Ovary (tissue), 10 donors: ENCODE measurements at places on chromosomes 3 and 15. TPM values are rescaled to one million over a fixed set of nuclear protein-coding genes. Genes with fewer than 3 reads are reported as not detected.

GRCh38 chr3:124904835-124905492 is 17.8 kb upstream of the ITGB5 start:
- H3K27ac ChIP-seq, result no peak overlapping the region
- peaks cover 1% of the 10 kb centered on the region for H3K4me1 ChIP-seq

DNA sequence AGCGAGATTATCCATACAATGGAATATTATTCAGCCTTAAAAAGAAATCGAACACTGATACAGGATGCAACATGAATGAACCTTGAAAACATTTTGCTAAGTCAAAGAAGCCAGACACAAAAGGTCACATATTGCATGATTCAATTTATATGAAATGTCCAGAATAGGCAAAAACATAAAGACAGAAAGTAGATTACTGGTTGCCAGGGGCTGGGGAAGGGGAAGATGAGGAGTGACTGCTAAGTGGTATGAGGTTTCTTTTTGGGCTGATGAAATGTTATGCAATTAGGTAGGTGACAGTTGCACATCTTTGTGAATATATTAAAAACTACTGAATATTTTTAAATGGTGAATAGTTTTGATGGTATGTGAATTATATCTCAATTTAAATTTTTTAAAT is 38.3 kb downstream of the LRRFIP2 start:
- no peak overlapping the region for H3K4me3 ChIP-seq
- H3K4me1 ChIP-seq, result peaks cover 13% of the 10 kb centered on the region
- no peak for DNase-seq
- H3K36me3 ChIP-seq, result no peaks in the 10 kb centered on the region

DNA sequence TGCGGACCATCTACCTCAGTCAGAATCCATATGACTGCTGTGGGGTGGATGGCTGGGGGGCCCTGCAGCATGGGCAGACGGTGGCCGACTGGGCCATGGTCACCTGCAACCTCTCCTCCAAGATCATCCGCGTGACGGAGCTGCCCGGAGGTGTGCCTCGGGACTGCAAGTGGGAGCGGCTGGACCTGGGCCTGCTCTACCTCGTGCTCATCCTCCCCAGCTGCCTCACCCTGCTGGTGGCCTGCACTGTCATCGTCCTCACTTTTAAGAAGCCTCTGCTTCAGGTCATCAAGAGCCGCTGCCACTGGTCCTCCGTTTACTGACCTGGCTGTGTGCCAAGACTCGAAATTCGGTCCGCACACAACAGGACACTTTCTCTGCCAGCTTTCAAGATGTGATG is 21.9 kb downstream of the NRROS start:
- DNase-seq, result no peak
- H3K27me3 ChIP-seq, result no peaks in the 10 kb centered on the region

DNA sequence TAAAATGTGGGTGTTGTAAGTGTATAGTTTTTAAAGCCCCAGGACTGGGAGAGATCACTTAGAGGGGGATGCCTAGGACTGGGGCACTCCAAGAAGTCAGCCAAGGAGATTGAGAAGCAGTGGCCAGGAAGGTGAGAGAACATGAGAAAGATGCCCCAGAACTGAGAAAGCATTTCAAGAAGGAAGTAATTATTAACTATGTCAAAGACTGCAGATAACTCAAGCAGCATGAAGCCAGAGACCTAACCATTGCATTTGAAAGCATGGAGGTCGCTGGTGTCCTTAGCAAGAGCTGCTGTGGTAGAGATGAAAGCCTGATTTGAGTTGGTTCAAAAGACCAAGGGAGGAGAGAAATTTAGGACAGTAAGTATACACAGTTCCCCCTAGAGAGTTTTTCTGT is 30.6 kb upstream of the SLC2A2 start:
- H3K36me3 ChIP-seq, result no peaks in the 10 kb centered on the region
- H3K4me3 ChIP-seq, result no peak overlapping the region
- no peaks in the 10 kb centered on the region for H3K4me1 ChIP-seq
- H3K27me3 ChIP-seq, result no peaks in the 10 kb centered on the region
- H3K27ac ChIP-seq, result no peak overlapping the region
- no peak for DNase-seq

DNA sequence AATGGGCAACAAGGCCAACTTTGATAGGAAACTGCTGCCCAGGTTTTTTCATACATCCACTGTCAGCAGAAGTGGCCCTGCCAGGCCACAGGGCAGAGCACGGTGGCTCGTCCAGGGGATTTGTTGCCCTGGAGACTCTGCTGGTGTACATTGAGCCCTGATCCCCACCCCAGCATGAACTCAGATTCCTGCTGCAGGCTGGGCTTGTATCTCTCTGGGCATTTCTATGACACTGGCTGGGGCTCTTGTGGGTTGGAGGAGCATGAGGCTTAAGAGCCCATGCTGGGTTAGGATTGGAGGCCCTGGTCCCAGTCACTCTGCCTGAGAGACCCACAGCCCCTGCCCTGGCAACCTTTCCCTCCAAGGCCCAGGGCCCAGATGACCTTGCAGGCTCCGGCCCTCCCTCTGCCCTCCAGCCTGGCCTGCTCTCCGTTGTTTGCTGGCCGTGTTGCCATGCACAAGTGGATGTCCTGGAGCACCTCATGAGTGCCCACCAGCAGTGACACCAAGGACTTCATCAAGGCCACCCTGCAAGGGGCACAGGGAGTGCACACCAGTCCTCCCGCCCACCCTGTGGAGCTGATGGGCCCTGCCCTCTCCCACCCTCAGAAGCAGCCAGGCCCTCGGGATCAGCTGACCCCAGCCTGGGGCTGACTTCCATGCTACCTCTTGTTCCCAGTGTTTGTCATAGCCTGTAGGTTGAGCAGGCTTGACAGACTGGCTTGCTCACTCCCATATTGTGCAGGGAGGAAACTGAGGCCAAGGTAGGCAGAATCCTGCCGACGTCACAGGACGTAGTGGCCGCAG is 58.2 kb downstream of the ZNF445 start:
- no peak for DNase-seq
- no peaks in the 10 kb centered on the region for H3K27me3 ChIP-seq
- no peak overlapping the region for H3K4me3 ChIP-seq
- no peaks in the 10 kb centered on the region for H3K36me3 ChIP-seq
- no peak overlapping the region for H3K27ac ChIP-seq
- no peaks in the 10 kb centered on the region for H3K4me1 ChIP-seq

- no peaks in the 10 kb centered on the region for H3K27me3 ChIP-seq
- no peaks in the 10 kb centered on the region for H3K36me3 ChIP-seq
- H3K4me3 ChIP-seq, result no peak overlapping the region
- no peak overlapping the region for H3K27ac ChIP-seq
- no peaks in the 10 kb centered on the region for H3K4me1 ChIP-seq
These were observed 19.1 kb downstream of the CRABP1 start for GRCh38 chr15:78359041-78359808.

DNA sequence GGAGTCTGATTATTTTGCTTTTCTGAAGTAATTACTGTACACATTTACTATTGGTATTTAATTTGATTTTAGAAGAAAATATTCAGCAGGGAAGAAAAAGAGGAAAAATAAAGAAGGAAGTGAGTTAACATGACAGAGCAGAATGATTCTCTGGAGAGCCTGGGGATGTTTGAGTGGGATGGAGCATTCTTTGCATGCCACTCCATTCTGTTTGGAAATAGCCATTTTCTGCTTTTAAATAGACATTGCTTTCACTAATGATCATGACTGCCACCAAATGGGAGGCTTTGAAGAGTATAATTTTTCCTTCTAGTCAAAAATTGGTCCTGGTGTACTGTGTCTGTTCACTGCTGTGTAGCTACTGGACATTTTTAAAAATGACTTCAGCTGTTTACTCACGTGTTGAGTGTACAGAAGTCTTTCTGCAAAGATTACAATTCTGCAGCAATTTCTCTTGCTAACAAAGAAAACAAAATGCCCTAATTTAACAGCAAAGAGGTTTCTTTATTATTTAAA is 196.1 kb downstream of the RYR3 start:
- no peaks in the 10 kb centered on the region for H3K36me3 ChIP-seq
- no peaks in the 10 kb centered on the region for H3K27me3 ChIP-seq
- H3K27ac ChIP-seq, result no peak overlapping the region
- no peaks in the 10 kb centered on the region for H3K4me1 ChIP-seq
- no peak for DNase-seq
- H3K4me3 ChIP-seq, result no peak overlapping the region

- no peaks in the 10 kb centered on the region for H3K36me3 ChIP-seq
- H3K27me3 ChIP-seq, result no peaks in the 10 kb centered on the region
- no peak overlapping the region for H3K4me3 ChIP-seq
- no peaks in the 10 kb centered on the region for H3K4me1 ChIP-seq
- no peak for DNase-seq
- H3K27ac ChIP-seq, result no peak overlapping the region
These were observed 41.9 kb downstream of the ABHD2 start for GRCh38 chr15:89130201-89130600.

DNA sequence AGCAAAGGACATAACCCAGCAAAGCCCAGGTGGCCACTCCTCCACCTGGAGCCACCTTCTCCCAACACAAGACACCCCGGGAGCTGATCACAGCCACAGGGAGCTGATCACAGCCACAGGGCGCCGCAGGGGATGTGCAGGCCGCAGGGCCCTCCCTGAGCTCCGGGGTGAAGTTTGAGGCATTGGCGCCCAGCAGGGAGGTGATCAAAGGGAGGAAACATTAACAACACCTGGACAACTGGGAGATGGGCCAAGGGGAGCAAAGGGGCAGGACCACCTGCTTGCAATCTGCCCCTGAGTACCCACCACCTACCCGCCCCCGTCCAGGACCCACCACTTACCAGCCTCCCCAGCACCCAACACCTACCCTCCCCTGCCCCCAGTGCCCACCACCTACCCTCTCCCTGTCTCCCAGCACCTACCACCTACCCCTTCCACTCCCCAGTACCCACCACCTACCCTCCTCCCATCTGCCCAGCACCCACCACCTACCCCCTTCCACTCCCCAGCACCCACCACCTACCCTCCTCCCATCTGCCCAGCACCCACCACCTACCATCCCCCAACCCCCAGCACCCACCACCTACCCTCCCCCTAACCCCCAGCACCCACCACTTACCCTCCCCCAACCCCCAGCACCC is 2.4 kb downstream of the UROC1 start:
- no peak for DNase-seq
- no peaks in the 10 kb centered on the region for H3K36me3 ChIP-seq
- H3K27me3 ChIP-seq, result no peaks in the 10 kb centered on the region

GRCh38 chr3:121809249-121809648 is 25.6 kb downstream of the IQCB1 start:
- no peaks in the 10 kb centered on the region for H3K4me1 ChIP-seq
- H3K36me3 ChIP-seq, result no peaks in the 10 kb centered on the region
- no peak overlapping the region for H3K4me3 ChIP-seq
- no peak for DNase-seq

DNA sequence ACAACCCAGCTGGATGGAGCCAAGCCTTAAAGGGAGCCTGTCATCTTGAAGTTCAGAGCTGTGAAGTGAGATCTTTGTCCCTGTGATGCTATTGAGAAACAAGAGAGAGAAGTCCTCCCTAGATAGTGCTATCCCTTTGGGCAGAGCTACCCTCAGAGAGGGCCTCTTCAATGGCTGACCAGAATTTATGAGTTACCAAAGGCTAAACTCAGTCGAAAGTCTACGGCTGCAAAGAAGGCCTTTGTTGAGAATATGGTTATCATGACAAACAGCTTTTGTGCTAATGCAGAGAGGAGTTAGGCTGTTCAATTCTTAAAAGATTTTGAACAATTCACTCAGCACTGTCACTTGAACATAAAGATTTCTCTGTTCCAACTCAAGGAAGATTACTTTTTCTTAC is 65.9 kb upstream of the C3orf80 start:
- H3K4me3 ChIP-seq, result no peak overlapping the region
- H3K27ac ChIP-seq, result no peak overlapping the region
- no peaks in the 10 kb centered on the region for H3K27me3 ChIP-seq
- no peaks in the 10 kb centered on the region for H3K4me1 ChIP-seq
- H3K36me3 ChIP-seq, result no peaks in the 10 kb centered on the region
- DNase-seq, result no peak

DNA sequence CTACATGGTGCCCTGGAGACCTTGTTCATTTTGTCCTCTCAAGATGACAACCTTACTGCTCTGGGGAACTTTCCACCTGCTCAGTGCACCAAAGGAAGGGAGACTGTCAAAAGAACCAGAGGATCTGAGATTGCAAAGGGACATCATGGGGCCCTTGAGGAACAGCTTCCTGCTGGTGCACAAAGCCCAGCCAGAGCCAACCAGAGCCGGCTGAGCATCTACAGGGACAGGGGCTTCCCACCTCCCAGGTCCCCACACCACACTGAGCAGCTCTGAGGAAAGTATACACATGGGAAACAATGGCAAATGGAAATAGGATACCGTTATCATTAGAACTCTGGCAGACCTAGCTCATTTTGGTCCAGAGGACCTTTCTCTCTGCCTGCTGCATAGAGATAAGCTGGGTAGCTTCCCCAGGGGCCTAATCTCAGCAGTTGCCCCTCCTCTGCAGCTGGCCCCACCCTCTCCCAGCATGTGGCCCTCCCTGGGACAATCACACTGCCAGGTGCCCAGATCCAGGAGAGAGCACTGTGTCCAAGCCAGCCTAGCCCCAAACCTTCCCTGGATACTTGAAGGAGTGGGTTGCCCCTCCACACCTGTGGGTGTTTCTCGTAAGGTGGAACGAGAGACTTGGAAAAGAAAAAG is 123.4 kb upstream of the PRR20G start:
- H3K4me3 ChIP-seq, result no peak overlapping the region
- H3K36me3 ChIP-seq, result no peaks in the 10 kb centered on the region
- no peaks in the 10 kb centered on the region for H3K4me1 ChIP-seq

GRCh38 chr3:150960708-150961684 is 11.5 kb downstream of the CLRN1 start:
- H3K36me3 ChIP-seq, result no peaks in the 10 kb centered on the region
- H3K4me1 ChIP-seq, result no peaks in the 10 kb centered on the region
- no peak overlapping the region for H3K4me3 ChIP-seq
- DNase-seq, result no peak
- no peaks in the 10 kb centered on the region for H3K27me3 ChIP-seq

GRCh38 chr3:108914774-108915641 is 38.7 kb downstream of the GUCA1C start:
- no peaks in the 10 kb centered on the region for H3K36me3 ChIP-seq
- no peaks in the 10 kb centered on the region for H3K4me1 ChIP-seq
- peak; percentile 19 for DNase-seq
- H3K27ac ChIP-seq, result no peak overlapping the region
- H3K27me3 ChIP-seq, result no peaks in the 10 kb centered on the region

DNA sequence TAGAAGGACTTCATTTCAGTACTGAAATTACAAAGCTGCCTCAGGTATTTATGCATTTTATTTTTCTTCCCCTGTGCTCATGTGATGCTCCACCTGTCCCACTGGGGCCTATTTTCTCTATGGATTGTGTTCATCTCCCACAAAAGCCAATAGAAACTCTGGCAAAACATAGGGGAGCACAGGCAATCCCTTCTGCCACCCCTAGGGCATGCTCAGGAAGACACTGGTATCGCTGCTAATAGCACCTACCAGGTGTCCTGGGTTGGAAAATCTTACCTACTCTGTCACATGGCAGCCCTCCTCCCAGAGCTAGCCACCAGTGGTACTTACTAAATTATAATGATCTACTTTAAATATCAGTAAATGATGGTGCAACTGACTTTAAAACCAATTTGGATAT is 427.4 kb downstream of the FGF12 start:
- H3K4me3 ChIP-seq, result no peak overlapping the region
- no peaks in the 10 kb centered on the region for H3K36me3 ChIP-seq

ASB14 gene
- total RNA-seq, result not detected

FBLN2 gene
- total RNA-seq, result 15.2 TPM

HCN4 gene
- total RNA-seq, result not detected

MEGF11 gene
- 11.4 TPM for total RNA-seq

SCN11A gene
- total RNA-seq, result 0.17 TPM

COL6A5 gene
- total RNA-seq, result not detected

PEX5L gene
- 8.6 TPM for total RNA-seq
